HFFc6 (cell line): ENCODE measurements at places on chromosomes 3 and 15.

- no peak for DNase-seq
- H3K27me3 ChIP-seq, result no peaks in the 10 kb centered on the region; the same call in 1 of the 2 replicates
- peaks cover 44% of the 10 kb centered on the region for H3K4me1 ChIP-seq
- H3K4me3 ChIP-seq, result no peak overlapping the region; the same call in 1 of the 2 replicates
- no peaks in the 10 kb centered on the region for H3K36me3 ChIP-seq
Measured at GRCh38 chr3:110774496-110775265, 296.9 kb upstream of the NECTIN3 start.

GRCh38 chr3:63911509-63911872 is 692 bp downstream of the SCAANT1 start:
- peak overlapping the region; percentile 91 for H3K4me3 ChIP-seq
- peaks cover 10% of the 10 kb centered on the region for H3K36me3 ChIP-seq
- peak; percentile 10 for DNase-seq
- peak overlapping the region; percentile 84 for H3K27ac ChIP-seq
- H3K4me1 ChIP-seq, result peaks cover 58% of the 10 kb centered on the region
- H3K27me3 ChIP-seq, result no peaks in the 10 kb centered on the region

DNA sequence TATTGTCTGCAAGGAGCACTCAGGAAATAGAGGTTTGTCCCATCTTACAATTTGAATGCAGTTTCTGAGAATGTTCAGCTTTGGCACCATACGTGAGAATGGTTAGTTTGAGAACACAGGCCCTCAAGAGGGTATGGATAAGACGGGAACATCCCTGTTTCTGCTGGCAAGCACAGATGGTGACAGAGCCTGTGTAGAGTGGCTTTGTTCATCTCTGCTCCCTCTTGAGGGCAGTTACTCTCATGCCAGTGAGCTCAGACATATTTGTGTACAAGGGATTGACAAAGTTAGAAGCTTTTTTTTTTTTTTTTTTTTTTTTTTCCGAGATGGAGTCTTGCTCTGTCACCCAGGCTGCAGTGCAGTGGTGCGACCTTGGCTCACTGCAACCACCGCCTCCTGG is 71.5 kb upstream of the FILIP1L start:
- no peaks in the 10 kb centered on the region; the same call in 1 of the 2 replicates for H3K27me3 ChIP-seq
- no peak overlapping the region for H3K27ac ChIP-seq
- DNase-seq, result peak; percentile 7

DNA sequence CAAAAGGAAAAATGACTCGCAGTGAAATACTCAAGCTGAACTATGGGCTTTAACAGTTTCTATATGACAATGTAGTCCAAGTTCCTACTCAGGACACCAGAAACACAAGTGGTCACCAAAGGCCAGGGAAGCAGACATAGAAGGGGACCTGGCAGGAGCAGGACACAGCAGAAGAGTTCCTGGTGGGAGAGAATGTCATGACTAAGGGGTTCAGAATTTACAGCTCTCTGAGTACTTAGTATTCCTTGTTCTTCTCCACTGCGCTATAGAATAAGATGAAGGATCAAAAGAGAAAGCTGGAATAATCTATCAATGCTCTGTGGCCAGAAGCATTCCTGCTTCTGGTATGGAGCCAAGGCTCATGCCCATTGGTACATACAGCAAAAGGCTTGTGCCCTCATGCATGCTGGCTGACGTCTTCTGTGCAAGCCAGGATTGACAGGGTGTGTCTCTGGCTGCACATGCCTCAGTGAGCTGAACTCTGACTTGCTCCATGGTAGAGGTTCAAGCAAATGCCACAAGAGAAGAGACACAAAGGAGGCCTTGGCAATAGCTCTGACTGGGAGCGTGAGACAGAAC is 128.7 kb upstream of the SLC2A2 start:
- 0 out of 2 replicates have a peak overlapping the region, but pooled peaks have one; percentile 7 for H3K27ac ChIP-seq
- peaks cover 28% of the 10 kb centered on the region for H3K4me1 ChIP-seq
- no peak for DNase-seq
- peaks cover 35% of the 10 kb centered on the region for H3K36me3 ChIP-seq
- peaks cover 4% of the 10 kb centered on the region; the same call in 1 of the 2 replicates for H3K27me3 ChIP-seq

GRCh38 chr15:60557191-60557618 is 78.3 kb upstream of the ICE2 start:
- no peaks in the 10 kb centered on the region; the same call in 1 of the 2 replicates for H3K4me1 ChIP-seq
- H3K27me3 ChIP-seq, result no peaks in the 10 kb centered on the region; the same call in 1 of the 2 replicates
- no peak overlapping the region for H3K4me3 ChIP-seq
- H3K27ac ChIP-seq, result no peak overlapping the region
- H3K36me3 ChIP-seq, result no peaks in the 10 kb centered on the region

GRCh38 chr3:186534113-186534669 is 10.0 kb downstream of the CRYGS start:
- H3K27me3 ChIP-seq, result peaks cover 3% of the 10 kb centered on the region; the same call in 1 of the 2 replicates
- H3K27ac ChIP-seq, result no peak overlapping the region
- no peak overlapping the region for H3K4me3 ChIP-seq
- no peak for DNase-seq
- H3K36me3 ChIP-seq, result no peaks in the 10 kb centered on the region

DNA sequence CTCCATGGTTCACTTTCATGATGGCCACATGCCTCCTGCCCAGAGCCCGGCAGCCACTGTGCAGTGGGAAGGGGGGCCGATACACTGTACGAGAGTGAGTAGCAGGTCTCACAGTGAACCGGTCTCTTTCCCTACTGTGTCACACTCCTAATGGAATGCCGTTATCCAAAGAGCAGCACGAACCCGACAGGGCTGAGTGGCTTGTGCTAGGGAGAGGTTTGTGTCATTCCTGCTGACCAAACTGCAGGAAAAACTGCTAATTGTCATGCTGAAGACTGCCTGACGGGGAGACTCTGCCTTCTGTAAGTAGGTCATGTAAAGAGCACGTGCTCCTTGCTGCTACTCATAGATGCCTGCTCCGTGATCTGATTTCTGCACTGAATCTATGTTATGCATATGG is 105.1 kb downstream of the ARPP21 start:
- H3K27me3 ChIP-seq, result no peaks in the 10 kb centered on the region
- DNase-seq, result no peak
- no peak overlapping the region for H3K4me3 ChIP-seq
- no peaks in the 10 kb centered on the region for H3K4me1 ChIP-seq
- no peaks in the 10 kb centered on the region for H3K36me3 ChIP-seq

GRCh38 chr3:124818398-124819091 is 68.6 kb downstream of the ITGB5 start:
- H3K4me3 ChIP-seq, result no peak overlapping the region
- no peak for DNase-seq
- H3K27me3 ChIP-seq, result peaks cover 3% of the 10 kb centered on the region
- H3K27ac ChIP-seq, result no peak overlapping the region; the same call in 1 of the 2 replicates
- H3K36me3 ChIP-seq, result peaks cover 51% of the 10 kb centered on the region
- H3K4me1 ChIP-seq, result peaks cover 13% of the 10 kb centered on the region

GRCh38 chr15:69860321-69860720 is 237.4 kb downstream of the TLE3 start:
- DNase-seq, result no peak
- H3K4me3 ChIP-seq, result no peak overlapping the region
- H3K36me3 ChIP-seq, result no peaks in the 10 kb centered on the region
- H3K27me3 ChIP-seq, result peaks cover 5% of the 10 kb centered on the region
- H3K4me1 ChIP-seq, result peaks cover 32% of the 10 kb centered on the region

- no peak for DNase-seq
- H3K4me3 ChIP-seq, result no peak overlapping the region
- no peaks in the 10 kb centered on the region for H3K36me3 ChIP-seq
- peaks cover 15% of the 10 kb centered on the region for H3K27me3 ChIP-seq
- no peaks in the 10 kb centered on the region for H3K4me1 ChIP-seq
Measured at GRCh38 chr15:69665641-69666111, 213.1 kb downstream of the RPLP1 start.

DNA sequence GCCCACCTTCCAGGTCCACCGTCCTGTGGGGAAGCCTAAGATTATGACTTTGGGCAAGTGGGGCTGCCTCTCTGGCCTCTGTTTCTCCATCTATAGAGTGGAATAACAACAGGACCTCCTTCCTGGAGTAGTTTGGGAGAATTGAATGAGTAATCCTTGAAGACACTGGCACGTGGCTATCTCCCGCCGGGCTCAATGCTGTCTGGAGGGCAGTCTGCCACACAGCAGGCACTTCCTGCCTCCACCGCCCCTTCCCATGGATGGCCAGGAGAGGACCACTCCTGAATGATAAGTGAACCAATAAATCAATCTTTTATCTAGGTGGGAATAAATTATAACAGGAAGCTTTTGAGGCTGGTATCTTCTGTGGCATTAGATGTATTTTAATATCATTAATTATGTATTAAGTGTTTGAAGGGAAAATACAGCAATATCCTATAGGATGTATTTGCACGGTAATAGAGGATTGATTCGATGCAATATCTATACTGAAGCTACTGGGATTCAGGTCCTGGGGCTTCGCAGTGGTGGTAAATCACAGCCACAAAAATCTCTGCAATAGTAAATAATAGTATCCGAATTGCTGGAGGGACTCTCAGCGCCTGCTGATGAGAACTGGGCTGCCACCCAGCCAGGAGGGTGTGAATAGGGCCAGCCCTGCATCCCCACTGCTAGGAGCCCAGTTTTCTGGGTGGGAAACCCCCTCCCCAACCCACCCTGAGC is 15.9 kb downstream of the MEGF11 start:
- no peak for DNase-seq
- H3K4me3 ChIP-seq, result no peak overlapping the region
- H3K27ac ChIP-seq, result no peak overlapping the region
- peaks cover 49% of the 10 kb centered on the region for H3K27me3 ChIP-seq
- no peaks in the 10 kb centered on the region for H3K4me1 ChIP-seq

GRCh38 chr3:143479727-143480126 is 360.2 kb downstream of the CHST2 start:
- no peaks in the 10 kb centered on the region; the same call in 1 of the 2 replicates for H3K27me3 ChIP-seq
- no peak overlapping the region for H3K4me3 ChIP-seq
- no peak overlapping the region for H3K27ac ChIP-seq
- DNase-seq, result no peak
- no peaks in the 10 kb centered on the region for H3K4me1 ChIP-seq

GRCh38 chr15:77494073-77494867 is 73.6 kb downstream of the HMG20A start:
- peaks cover 71% of the 10 kb centered on the region for H3K4me1 ChIP-seq
- peaks cover 5% of the 10 kb centered on the region for H3K36me3 ChIP-seq
- H3K4me3 ChIP-seq, result no peak overlapping the region
- H3K27ac ChIP-seq, result no peak overlapping the region

DNA sequence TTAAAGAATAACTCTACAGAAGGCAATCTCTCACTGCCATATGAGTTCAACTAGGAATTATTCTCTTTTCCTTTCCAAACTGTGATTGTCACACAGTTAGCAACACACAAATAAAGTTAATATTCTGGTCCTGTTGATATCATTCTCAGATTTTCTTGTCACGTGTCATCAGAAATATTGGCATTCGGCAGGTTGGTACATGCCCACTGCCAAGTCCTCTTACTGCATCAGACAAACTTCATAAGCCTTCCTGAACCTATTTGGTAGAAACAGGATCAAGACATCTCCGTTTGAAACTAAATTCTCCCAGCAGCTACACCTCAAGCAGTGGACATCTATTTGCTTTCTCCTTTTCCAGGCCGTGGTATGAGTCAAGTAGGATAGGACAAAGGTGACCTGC is 177.9 kb upstream of the SOX2 start:
- H3K27ac ChIP-seq, result no peak overlapping the region
- no peaks in the 10 kb centered on the region for H3K27me3 ChIP-seq
- H3K4me3 ChIP-seq, result no peak overlapping the region
- H3K4me1 ChIP-seq, result no peaks in the 10 kb centered on the region
- no peaks in the 10 kb centered on the region for H3K36me3 ChIP-seq

- no peak for DNase-seq
- H3K4me1 ChIP-seq, result peaks cover 14% of the 10 kb centered on the region
- no peaks in the 10 kb centered on the region for H3K36me3 ChIP-seq
- no peak overlapping the region for H3K27ac ChIP-seq
Measured at GRCh38 chr3:153590051-153590450, 428.0 kb downstream of the RAP2B start.

DNA sequence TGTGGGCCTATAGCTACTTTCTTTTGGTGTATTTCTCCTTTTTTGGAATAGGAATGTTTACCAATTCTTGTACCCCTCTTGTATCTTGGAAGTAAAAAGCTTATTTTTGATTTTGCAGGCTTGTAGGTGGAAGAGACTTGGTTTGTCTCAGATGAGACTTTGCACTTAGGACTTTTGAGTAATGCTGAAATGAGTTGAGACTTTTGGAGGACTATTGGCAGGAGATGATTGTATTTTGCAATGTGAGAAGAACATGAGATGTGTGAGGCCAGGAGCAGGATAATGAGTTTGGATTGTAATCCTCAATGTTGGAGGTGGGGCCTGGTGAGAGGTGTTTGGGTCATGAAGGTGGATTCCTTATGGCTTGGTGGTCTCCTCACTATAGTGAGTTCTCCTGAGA is 106.3 kb downstream of the KBTBD8 start:
- peaks cover 1% of the 10 kb centered on the region; the same call in 1 of the 2 replicates for H3K4me1 ChIP-seq
- peaks cover 4% of the 10 kb centered on the region for H3K27me3 ChIP-seq
- DNase-seq, result no peak
- no peak overlapping the region for H3K4me3 ChIP-seq

GRCh38 chr3:98777286-98777685 is 14.1 kb downstream of the ST3GAL6 start:
- H3K27ac ChIP-seq, result no peak overlapping the region
- H3K36me3 ChIP-seq, result no peaks in the 10 kb centered on the region
- DNase-seq, result no peak
- peaks cover 8% of the 10 kb centered on the region for H3K27me3 ChIP-seq
- H3K4me1 ChIP-seq, result peaks cover 37% of the 10 kb centered on the region

GRCh38 chr3:123883701-123884202 is 380 bp downstream of the MYLK start:
- no peak for DNase-seq
- no peaks in the 10 kb centered on the region for H3K27me3 ChIP-seq
- peak overlapping the region; percentile 93 for H3K4me3 ChIP-seq
- H3K4me1 ChIP-seq, result peaks cover 53% of the 10 kb centered on the region
- peaks cover 47% of the 10 kb centered on the region for H3K36me3 ChIP-seq

DNA sequence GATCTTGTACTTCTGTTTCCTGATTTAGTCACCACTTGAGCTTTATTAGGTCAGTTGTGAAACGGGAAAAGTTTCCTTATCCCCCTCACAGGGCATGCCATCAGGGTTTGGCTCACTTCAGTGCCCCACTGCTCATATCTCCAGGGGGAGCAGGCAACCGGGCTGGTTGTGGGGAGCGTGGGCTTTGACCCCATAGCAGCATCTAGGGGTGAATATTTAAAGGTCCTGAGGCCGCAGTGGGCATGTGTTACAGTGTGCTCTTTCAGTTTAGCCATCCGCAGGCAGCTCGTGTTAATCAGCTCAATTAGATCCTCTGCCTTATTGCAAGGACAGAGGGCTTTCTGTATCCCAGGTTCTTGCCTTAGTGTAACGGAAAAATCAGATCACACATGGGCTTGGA is 71.9 kb downstream of the MRPL46 start:
- peaks cover 4% of the 10 kb centered on the region for H3K27me3 ChIP-seq
- H3K4me3 ChIP-seq, result no peak overlapping the region
- H3K36me3 ChIP-seq, result no peaks in the 10 kb centered on the region
- peaks cover 29% of the 10 kb centered on the region for H3K4me1 ChIP-seq

GRCh38 chr15:50820808-50821382 is 55.4 kb upstream of the SPPL2A start:
- H3K27me3 ChIP-seq, result peaks cover 6% of the 10 kb centered on the region
- no peak overlapping the region for H3K27ac ChIP-seq
- peaks cover 14% of the 10 kb centered on the region for H3K4me1 ChIP-seq
- no peaks in the 10 kb centered on the region for H3K36me3 ChIP-seq
- no peak for DNase-seq

GRCh38 chr3:166809520-166809919 is 570.6 kb downstream of the ZBBX start:
- H3K4me3 ChIP-seq, result no peak overlapping the region
- H3K4me1 ChIP-seq, result no peaks in the 10 kb centered on the region
- no peak overlapping the region for H3K27ac ChIP-seq
- DNase-seq, result no peak
- no peaks in the 10 kb centered on the region; the same call in 1 of the 2 replicates for H3K27me3 ChIP-seq
- no peaks in the 10 kb centered on the region for H3K36me3 ChIP-seq

- H3K27ac ChIP-seq, result peak overlapping the region; percentile 98
- peak; percentile 81 for DNase-seq
- H3K36me3 ChIP-seq, result no peaks in the 10 kb centered on the region
- peaks cover 11% of the 10 kb centered on the region for H3K27me3 ChIP-seq
- peak overlapping the region; percentile 92 for H3K4me3 ChIP-seq
- peaks cover 43% of the 10 kb centered on the region for H3K4me1 ChIP-seq
Measured at GRCh38 chr3:173395412-173396181, 1.9 kb upstream of the NLGN1 start.
